ENCODE measurements at places on chromosomes 7 and 10.

- DNase-seq: no peak
These were observed 153.7 kb downstream of the FAM107B start for GRCh38 chr10:14621037-14621436.

GRCh38 chr7:132171130-132171576 lies 405.1 kb downstream of the PLXNA4 start:
- DNase-seq: no peak

- DNase-seq: peak; percentile 84
These were observed 164.3 kb downstream of the SUGCT start for GRCh38 chr7:40299097-40299496.

GRCh38 chr10:6114805-6115341 lies 26.0 kb downstream of the RBM17 start:
- peak; percentile 45 for DNase-seq

DNA sequence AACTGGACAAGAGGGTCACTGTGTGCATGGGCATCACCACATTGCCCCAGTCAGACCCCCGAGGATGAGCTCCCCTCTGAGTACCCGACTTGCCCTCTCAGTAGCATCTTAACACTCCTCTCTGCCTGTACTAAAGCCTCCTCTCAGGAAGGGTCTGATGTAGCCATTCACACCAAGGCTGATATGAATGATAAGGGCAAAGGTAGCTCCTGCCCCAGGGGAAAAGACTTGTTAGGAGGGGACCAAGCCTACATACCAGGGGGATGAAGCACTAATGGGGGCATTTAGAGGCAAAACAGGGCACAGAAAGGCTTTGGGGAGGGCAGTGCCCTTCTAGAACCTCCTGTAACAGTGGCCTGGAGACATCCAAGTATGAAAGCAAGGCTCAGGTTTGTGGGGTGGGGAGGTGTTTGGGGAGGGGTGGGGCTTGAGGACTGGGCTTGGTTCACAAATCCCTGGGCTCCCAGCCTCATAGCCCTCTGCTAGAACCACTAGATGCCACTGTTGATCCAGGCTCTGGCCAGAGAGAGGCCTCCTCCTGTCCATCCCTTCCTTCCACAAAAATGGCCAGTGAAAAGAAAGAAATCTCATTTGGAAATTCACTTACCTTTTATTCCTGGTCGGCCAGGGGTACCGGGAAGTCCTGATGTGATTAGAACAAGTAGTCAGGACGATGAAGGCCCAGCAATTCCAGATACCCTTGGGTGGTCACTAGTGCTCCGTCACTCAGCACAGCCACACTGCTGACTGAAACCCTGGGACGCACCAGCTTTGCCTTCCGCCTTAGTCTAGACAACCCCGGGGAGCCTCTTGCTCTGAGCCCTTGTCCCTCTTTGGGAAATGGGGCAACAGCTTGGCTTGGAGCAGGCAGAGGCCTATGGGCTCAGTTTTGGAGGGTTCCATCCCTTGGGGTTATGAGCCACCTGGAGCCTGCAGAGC lies 40.3 kb downstream of the COL17A1 start:
- no peak for DNase-seq

- DNase-seq: no peak
These were observed 206.8 kb downstream of the KLF6 start for GRCh38 chr10:3578159-3578558.

Measured in epithelial cell of esophagus (primary cell).